ENCODE measurements at places on chromosomes 1 and 21. TPM values are rescaled to one million over a fixed set of nuclear protein-coding genes. Genes with fewer than 3 reads are reported as not detected.

FCRL4 gene
- total RNA-seq: not detected

RHD gene
- not detected for total RNA-seq

NR5A2 gene
- 0.23 TPM for total RNA-seq

SPRR3 gene
- not detected for total RNA-seq

VHLL gene
- not detected for total RNA-seq

OR2T4 gene
- total RNA-seq: not detected

DENND2C gene
- 0.21 TPM for total RNA-seq

NBPF1 gene
- 15.8 TPM for total RNA-seq

OR2L13 gene
- total RNA-seq: not detected

OSCP1 gene
- 1.4 TPM for total RNA-seq

SETSIP gene
- total RNA-seq: 0.27 TPM

B3GALT5 gene
- total RNA-seq: 2.2 TPM

PM20D1 gene
- not detected for total RNA-seq

NBPF10 gene
- 1.2 TPM for total RNA-seq

All from HT1080 (cell line).